ENCODE measurements at places on chromosomes 11 and 22.

DNA sequence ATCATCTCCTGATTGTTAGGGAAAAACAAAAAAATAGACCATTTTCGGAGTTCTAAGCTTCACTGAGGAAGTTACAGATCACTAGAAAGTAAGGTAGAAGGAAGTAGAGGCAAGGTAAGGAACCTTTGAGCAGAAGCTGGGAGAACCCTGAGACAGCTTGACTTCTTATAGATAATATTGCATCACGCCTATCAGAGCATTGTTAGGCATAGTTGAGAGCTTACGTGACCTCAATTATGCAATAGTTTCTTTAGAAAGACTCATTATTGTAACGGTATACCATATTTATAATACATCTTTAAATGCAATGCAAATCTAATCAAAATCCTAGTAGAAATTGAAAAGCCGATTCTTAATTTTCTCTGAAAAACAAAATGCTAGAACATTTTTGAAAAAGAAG is 4.9 kb downstream of the TBRG1 start:
- no peaks in the 10 kb centered on the region for H3K27me3 ChIP-seq
- no peak overlapping the region for H3K27ac ChIP-seq
- no peak overlapping the region for H3K4me3 ChIP-seq
- peaks cover 8% of the 10 kb centered on the region for H3K4me1 ChIP-seq
- DNase-seq: no peak
- H3K36me3 ChIP-seq: peaks cover 59% of the 10 kb centered on the region

- no peak for DNase-seq
- no peaks in the 10 kb centered on the region for H3K27me3 ChIP-seq
- no peak overlapping the region for H3K4me3 ChIP-seq
Observed at GRCh38 chr11:43788421-43788820, 92.2 kb upstream of the ALKBH3 start.

- H3K27me3 ChIP-seq: no peaks in the 10 kb centered on the region
- H3K4me1 ChIP-seq: 0 out of 2 replicates have a peak, but pooled peaks cover 13% of the 10 kb centered on the region
- no peak overlapping the region for H3K27ac ChIP-seq
- H3K4me3 ChIP-seq: no peak overlapping the region
- DNase-seq: no peak
- H3K36me3 ChIP-seq: peaks cover 4% of the 10 kb centered on the region
Observed at GRCh38 chr11:96279896-96280290, 63.1 kb downstream of the MAML2 start.

DNA sequence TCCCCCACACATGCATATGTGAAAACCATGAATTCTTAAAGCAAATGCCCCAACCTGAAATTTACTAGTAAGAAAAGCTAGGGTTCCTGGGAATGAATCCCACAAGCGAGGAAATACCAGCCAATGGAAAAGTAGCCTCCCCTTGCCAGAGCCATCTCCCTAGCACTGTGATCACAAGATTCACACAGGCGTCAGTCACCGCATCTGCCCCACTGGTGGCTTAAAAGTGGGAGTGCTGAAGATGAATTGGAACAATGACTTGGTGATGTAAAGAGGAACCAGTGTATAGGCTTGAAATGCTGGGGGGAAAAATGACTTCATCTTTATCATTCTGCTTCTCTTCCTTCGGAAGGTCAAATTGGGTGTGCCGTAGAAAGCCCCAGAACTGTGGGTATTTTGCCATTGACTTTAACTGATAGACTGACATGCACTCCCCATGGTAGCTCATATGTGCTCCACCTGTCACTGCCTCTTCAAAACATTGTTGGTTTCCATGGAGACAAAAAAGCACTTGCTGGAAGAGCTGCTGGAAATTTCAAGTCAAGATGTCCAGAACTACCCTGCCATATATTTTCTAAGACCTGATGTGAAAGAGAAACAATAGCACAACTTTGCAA is 19.2 kb upstream of the ASPHD2 start:
- no peak overlapping the region for H3K27ac ChIP-seq
- no peaks in the 10 kb centered on the region for H3K4me1 ChIP-seq
- no peaks in the 10 kb centered on the region for H3K36me3 ChIP-seq
- DNase-seq: no peak

- DNase-seq: peak; percentile 57
- no peak overlapping the region for H3K4me3 ChIP-seq
- peaks cover 10% of the 10 kb centered on the region for H3K27me3 ChIP-seq
- H3K27ac ChIP-seq: no peak overlapping the region
- H3K36me3 ChIP-seq: no peaks in the 10 kb centered on the region
Observed at GRCh38 chr11:10653946-10654810, 39.4 kb downstream of the IRAG1 start.

- no peak overlapping the region for H3K4me3 ChIP-seq
- H3K27me3 ChIP-seq: no peaks in the 10 kb centered on the region
- DNase-seq: no peak
- no peaks in the 10 kb centered on the region for H3K36me3 ChIP-seq
- no peak overlapping the region for H3K27ac ChIP-seq
- H3K4me1 ChIP-seq: no peaks in the 10 kb centered on the region
Observed at GRCh38 chr11:119567688-119568582, 145.0 kb upstream of the THY1 start.

GRCh38 chr11:110565357-110566336 is 135.9 kb downstream of the FDX1 start:
- peaks cover 7% of the 10 kb centered on the region for H3K4me1 ChIP-seq
- no peak overlapping the region for H3K27ac ChIP-seq
- H3K36me3 ChIP-seq: no peaks in the 10 kb centered on the region
- no peaks in the 10 kb centered on the region for H3K27me3 ChIP-seq
- H3K4me3 ChIP-seq: no peak overlapping the region

- H3K4me3 ChIP-seq: no peak overlapping the region
- peaks cover 74% of the 10 kb centered on the region for H3K4me1 ChIP-seq
- no peaks in the 10 kb centered on the region for H3K36me3 ChIP-seq
- H3K27me3 ChIP-seq: peaks cover 38% of the 10 kb centered on the region
- no peak for DNase-seq
Observed at GRCh38 chr22:39255449-39256185, 10.8 kb upstream of the PDGFB start.

GRCh38 chr11:30155428-30155827 is 75.4 kb upstream of the FSHB start:
- DNase-seq: no peak
- H3K27me3 ChIP-seq: no peaks in the 10 kb centered on the region
- H3K27ac ChIP-seq: no peak overlapping the region
- no peak overlapping the region for H3K4me3 ChIP-seq

DNA sequence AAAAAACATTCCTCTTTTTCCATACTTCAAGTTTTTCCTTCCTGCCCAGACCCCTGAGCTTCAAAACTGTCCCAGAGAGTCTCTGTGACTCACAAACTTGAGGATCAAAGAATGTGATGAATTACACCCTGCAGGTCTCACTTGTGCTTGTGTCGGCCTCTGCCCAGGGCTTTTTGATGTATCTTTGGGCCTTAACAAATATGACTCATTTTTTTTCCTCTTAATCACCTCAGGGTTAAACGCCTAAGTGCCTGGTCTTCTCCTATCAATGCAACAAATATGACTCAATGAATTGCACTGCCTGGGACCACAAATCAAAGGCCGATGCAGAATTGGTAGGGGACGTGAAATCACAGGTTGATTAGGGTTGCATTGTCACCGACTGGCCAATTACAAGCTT is 267.7 kb downstream of the LARGE1 start:
- DNase-seq: peak; percentile 72
- no peaks in the 10 kb centered on the region for H3K36me3 ChIP-seq
- no peak overlapping the region for H3K4me3 ChIP-seq
- no peak overlapping the region for H3K27ac ChIP-seq
- H3K27me3 ChIP-seq: no peaks in the 10 kb centered on the region

DNA sequence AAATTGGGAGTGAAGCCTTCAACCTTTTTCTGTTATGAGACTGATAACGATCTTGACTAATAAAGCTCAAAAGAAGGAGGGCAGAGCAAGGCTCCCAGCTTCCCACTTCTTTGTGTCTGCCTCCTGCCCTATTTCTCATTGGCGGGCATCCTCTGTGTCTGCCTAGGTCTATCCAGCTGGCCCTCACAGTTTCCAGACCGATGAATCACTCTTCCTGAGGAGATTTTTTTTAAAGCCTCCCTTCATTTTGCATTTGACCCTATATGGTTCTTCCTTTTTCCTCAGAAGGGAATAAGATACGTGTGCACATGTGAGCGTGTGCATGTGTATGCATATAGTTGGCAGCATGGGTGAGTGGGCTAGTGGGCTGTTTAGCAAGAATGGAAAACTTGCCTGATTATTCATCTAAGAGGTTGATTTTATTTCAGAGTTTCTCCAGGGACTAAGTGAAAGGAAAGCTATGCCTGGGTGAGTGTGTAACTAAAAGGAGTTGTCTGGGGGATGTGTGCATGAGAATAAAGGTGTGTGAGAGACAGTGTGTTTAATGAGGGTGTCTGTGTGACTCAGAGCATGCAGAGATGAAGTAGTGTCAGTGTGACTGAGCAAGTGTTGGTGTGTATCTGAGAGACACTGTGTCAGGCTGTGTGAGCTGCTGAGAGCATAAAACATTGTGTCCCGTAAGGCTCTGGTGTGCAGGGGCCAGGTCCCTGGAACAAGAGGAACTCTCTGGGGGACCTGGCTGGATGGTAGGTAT is 12.2 kb downstream of the PHLDB1 start:
- peaks cover 73% of the 10 kb centered on the region for H3K4me1 ChIP-seq
- no peaks in the 10 kb centered on the region for H3K27me3 ChIP-seq
- no peaks in the 10 kb centered on the region for H3K36me3 ChIP-seq
- peak overlapping the region; percentile 95 for H3K27ac ChIP-seq

DNA sequence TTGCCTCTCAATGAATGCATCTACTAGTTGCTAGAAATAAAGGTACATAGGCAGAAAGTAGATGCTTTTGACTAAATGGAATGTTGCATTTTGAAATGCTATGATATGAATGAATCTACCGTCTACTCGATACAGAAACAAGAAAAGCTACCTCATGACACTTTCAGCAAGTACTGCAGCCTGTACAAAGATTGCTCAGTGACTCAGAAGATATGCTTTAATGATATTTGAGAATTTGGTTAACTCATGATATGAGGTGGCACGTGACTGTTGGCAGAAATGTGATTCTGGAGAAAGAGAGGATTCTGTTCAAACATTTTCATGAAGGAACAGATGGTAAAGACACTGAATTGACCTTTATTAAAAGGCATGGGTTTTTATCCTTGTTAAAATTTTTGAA is 76.0 kb downstream of the HSD17B12 start:
- no peak overlapping the region for H3K27ac ChIP-seq
- no peaks in the 10 kb centered on the region for H3K4me1 ChIP-seq
- H3K4me3 ChIP-seq: no peak overlapping the region
- H3K36me3 ChIP-seq: peaks cover 4% of the 10 kb centered on the region
- no peaks in the 10 kb centered on the region for H3K27me3 ChIP-seq

DNA sequence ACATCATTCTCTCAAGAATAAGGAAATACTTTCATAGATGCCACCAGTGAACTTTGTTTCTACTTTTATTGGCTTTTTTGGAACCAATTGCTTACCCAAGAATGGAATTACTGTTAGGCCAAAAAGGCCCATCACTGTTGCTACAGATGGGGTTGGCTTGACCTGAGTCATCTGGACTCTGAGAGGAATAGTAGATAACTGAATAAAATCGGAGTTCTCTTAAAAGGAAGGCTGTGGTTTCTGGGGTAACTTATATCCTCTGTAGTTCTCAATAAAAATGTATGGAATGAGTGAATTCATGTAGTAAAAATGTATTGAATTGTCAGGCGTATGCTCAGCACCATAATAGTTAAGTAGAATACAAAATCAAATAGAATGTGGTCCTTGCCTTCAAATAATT is 56.6 kb downstream of the ARHGEF12 start:
- H3K27me3 ChIP-seq: no peaks in the 10 kb centered on the region
- no peaks in the 10 kb centered on the region for H3K36me3 ChIP-seq
- H3K4me1 ChIP-seq: peaks cover 71% of the 10 kb centered on the region
- no peak overlapping the region for H3K27ac ChIP-seq

DNA sequence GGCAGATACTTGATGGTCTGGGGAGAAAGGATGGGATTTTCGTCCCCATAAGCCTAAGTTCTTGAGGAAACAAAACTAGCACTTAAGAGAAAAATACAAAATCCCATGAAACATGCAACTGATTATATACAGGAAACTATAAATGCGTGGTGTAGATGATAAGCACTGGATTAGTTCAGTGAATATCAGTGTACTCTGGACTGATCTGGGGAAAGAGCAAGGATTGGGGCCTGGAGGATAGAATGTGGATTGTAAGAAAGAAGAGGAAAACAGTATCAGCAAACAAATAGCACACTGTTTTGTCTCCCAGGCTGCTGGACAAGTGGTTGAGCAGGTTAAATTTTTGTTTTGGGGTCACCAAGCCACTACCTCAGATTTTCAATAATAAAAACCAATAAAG is 49.8 kb downstream of the DCUN1D5 start:
- H3K27me3 ChIP-seq: no peaks in the 10 kb centered on the region
- H3K4me1 ChIP-seq: no peaks in the 10 kb centered on the region
- H3K4me3 ChIP-seq: no peak overlapping the region
- no peak overlapping the region for H3K27ac ChIP-seq
- no peak for DNase-seq

GRCh38 chr11:11510939-11511338 is 110.9 kb downstream of the GALNT18 start:
- no peaks in the 10 kb centered on the region for H3K27me3 ChIP-seq
- no peaks in the 10 kb centered on the region for H3K4me1 ChIP-seq
- DNase-seq: no peak
- no peak overlapping the region for H3K4me3 ChIP-seq

DNA sequence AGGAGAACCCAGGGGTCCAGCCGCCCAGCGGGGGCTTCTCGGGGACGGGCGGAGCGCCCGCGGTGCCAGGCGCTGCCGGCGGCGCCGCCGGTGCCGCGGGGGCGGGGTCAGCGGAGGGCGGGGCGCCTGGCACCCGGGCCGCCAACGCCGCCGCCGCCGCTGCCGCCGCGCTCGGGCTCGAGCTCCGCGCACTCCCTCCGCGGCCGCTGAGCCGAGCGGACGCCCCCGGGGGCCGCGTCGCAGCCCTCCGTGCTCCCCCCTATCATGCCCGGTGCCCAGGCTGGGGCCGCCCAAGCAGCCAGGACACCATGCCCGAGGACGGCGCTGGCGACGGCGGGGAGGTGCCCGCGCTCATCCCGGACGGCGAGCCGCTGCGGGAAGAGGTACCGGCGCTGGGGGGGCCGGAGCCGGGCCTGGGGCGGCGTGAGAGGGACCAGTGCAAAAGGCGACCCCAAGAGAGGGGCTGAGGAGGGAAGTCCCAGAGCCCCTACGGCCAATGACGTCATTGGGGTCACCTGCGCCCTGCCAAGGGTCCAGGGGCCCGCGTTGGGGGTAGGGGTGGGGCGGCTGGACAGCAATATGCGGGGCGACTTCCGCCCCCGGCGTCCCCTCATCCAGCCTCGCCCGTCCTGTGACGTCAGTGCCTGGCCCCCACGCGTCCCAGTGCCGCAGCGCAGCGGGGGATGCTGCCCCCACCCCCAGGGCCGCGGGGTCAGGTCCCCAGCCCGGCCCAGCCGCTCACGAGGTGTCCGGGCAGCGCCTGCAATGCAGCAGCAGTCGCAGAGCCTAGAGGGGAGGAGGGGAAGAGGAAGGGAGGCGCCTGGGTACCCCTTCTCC is at the start of gene TMEM151A:
Gene TMEM151A (plus strand): TSS at position 189 of the 837 bp plus-strand sequence. CDS start 120 bp downstream, at position 309.
- 0 out of 3 replicates have a peak, but pooled peaks cover 3% of the 10 kb centered on the region for H3K36me3 ChIP-seq
- H3K27me3 ChIP-seq: peaks cover 31% of the 10 kb centered on the region
- DNase-seq: no peak
- peaks cover 48% of the 10 kb centered on the region for H3K4me1 ChIP-seq
- H3K27ac ChIP-seq: no peak within 1 kb of the TSS
- H3K4me3 ChIP-seq: peak within 1 kb of the TSS; percentile 70
